ENCODE measurements at places on chromosomes 5 and 9.

- no peak for DNase-seq
Observed at GRCh38 chr9:89496645-89497256, 1.2 kb downstream of the SEMA4D start.

DNA sequence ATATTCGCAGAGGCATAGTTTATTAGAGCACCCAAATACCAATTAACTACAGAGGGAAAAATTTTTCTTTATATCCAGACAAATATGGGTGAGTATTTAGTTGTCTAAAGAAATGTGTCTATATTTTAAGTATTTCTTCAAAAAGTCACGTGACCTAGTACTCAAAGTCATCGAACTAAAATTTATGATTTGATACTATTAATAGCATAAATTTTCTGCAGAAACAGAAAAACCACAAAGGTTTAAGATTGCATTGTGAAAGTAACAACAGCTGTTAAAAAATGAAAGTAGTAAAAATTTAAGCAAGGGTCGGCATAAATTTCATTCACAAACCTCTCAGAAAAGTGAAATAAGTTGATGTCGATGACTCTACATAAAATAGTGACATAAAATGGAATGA lies 323.9 kb upstream of the RORB start:
- DNase-seq = no peak

DNA sequence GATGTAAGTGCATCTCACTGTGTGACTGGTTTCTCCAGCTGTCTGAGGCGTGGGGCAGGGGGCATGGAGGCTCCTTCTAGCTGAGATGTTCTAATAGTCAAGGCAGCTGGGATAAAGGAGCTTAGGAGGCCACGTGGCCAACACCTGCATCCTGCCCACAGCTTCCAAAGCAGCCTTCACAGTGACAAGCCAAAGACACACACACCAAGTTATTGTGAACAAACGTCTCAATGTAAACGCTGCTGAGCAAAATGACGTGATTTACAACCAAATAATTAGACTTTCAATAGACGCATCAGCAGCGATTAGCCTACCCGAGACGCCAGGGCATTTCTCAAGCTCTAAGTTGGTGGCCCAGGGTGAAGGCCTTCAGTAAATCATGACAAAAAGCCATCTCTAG lies 23.2 kb upstream of the SLC25A51 start:
- no peak for DNase-seq

- no peak for DNase-seq
Observed at GRCh38 chr9:112180387-112180881, 5.3 kb upstream of the SUSD1 start.

DNA sequence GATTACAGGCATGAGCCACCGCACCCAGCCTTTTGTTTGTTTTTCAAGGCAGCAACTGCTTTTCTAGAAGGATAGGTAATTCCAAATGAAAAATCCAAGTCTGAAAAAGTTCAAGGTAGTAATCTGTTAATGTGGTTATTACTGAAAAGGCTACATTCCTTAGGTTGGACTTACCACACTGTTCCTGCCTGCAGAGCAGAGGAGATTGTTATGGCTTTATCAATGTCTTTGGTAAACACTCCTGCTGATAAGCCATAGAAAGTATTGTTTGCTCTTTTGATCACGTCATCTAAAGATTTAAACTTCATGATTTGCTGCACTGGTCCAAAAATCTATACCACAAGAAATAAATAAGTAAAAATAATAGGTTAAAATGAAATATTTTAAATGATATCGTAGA lies 43.4 kb downstream of the ALDH1A1 start:
- no peak for DNase-seq

DNA sequence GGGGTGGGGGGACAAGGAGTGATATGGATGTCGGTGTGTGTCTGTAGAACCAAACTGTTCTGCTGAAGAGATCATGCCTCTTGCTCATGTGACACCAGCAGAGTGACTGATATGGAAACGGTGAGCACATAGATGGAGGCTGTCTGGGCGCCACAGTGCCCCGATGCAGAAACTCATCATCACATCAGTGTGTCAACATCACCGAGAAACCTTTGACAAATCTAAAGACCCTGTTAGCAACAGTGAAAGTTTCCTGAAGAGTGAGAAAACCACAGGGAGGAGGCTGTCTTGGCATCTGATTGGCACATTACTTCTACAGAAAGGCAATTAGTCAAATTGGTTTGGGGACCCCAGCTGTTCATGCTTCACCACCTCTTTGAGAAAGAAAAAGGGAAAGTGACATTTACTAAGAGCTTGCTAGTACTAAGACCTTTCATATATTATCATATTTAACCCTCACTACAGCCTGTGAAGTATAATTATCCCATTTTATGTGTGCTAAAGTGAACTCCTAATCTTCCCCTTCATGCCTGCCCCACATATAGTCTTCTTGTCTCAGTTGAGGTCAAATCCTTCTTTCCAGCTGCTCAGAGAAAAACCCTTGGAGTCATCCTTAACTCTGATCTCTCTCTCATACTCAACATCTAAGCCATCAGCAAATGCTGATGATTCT lies 25.6 kb downstream of the CSF2 start:
- DNase-seq = no peak

DNA sequence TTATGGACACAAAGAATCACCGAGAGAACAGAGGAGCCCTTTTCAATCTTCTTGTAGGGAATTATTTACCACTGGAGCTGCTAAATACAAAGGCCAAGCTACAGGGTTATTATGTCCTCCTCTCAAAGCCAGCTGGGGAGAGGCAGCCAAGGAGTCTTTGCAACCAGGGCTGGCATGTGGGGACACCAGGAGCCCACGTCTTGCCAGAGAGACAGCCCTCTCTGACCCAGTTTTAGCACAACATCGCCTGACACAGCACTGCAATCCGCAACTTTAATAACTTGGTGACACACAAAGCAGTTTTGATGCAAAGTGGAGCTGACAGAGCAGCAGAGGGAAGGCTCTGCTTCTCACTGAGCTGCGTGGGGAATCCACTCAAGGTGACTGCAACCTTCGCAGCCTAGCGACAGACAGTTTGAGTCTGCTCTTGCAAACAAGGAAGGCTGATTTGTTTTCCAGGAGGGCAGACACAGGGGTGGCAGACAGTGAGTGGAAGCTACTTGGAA lies 33.6 kb downstream of the TLR4 start:
- DNase-seq = no peak

- DNase-seq = no peak
Observed at GRCh38 chr9:131396626-131397025, 2.7 kb downstream of the PRRC2B start.

DNA sequence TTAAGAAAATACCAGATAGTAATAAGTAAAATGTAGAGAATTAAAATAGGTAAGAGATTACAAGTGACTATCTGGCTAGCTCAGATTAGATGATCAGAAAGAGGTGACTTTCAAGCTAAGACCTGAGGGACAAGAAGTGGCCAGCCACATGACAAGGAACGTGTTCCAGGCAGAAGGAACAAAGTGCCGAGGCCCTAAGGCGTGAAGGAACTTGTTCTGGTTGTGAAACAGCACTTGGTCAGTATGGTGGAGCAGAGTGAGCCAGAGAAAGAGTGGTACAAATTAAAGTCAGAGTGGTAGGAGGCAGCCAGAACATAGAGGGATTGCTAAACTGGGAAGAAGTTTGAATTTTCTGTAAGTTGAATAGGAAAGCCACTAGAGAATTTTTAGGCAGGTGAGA lies 73.6 kb downstream of the ADRB2 start:
- DNase-seq = no peak

DNA sequence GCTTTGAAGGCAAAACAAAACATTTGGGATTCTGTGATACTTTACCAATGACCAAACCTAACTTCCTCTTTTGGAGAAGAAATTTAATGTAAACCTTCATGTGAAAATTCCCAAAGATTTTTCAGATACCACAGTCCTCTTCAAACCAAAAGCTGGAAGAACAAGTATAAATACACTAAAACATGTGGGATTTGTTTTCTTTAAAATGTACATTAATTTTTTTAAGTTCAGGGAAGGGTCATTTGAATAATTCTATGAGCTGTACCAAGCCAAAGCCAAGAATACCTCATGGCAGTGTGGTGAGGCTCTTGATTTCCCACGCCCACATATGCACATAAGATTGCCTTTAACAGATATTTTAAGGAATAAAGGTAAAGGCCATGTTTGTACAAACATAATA lies 28.4 kb upstream of the ITGA1 start:
- no peak for DNase-seq

GRCh38 chr9:116157436-116158138 lies 4.0 kb downstream of the PAPPA start:
- no peak for DNase-seq

DNA sequence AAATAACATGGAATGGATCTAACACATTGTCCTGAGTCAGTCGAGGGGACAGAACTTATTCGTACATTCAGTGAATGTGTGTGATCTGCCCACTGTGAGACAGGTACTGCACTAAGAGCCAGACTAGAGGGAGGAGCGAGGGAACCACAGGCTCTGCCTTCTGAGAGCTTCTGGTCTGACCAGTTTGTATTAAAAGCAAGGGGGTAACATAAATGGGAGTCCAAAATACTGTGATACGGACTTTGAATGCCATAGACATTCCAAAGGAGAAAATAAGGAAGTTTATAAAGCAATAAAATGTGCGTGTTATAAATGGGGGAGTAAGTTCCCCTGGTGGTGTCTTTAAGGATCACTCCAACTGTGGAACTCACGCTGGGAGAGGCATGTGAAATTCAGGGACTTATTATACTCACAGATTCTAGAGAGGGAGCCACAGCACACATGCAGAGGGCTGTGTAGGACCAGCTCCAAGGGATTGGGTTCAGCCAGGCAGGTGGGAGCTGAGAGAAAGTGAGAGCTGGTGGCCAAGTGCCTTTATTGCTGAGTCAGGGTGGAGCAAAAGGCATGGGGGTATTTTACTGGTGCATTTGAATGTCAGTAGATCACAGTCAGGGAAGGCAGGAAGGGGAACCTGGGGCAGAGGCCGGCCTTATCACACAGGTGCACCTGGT lies 186.5 kb upstream of the WWC1 start:
- no peak for DNase-seq

GRCh38 chr5:89086390-89087086 lies 203.6 kb upstream of the MEF2C start:
- DNase-seq = no peak

DNA sequence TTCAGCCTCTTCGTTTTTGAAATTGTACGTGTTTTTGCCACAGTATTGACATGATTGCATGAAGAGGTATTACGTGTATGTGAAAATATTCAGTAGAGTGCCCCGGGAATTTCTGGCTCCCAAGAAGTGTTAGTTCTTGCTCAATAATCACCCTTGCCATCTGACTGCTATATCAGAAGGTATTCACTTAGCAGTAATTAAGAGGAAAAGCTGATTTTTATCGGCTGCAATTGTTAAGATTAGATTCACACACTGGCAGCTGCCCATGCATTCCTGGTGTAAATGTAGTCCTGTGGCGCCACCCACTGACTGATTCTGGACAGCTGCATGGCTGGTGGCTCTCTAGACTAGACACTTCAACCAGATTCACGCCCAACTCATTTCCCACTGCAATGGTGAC lies 440.1 kb upstream of the ADAMTS16 start:
- peak; percentile 51 for DNase-seq

DNA sequence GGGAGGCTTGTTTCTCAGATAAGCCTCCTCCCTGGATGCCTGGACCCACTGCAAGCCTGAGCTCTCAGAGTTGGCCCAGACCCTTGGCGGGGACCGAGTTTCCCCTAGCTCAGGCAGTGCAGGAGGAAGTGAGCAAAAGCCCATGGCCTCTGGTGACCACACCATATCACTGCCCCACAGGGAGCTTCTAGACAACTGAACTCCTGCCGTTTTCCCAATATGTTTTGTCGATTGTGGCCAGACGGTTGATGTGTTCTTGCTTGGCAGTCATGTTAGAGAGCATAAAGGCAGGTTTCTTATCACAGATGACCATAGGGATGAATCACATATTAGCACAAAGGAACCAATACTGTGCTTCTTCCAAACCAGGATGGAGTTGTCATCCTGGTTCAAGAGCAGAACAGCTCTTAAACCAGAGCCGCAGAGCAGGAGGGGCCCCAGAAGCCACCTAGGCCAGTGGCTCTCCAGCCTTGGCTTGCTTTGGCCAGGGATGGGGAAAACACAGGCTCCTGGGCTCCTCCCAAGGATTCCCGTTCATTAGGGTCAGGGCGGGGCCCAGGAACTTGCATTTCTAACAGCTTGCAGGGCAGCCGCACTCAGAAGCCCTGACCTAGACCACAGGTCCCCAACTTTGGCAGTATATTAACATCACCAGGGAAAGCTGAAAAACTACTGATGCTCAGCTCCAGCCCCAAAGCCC lies 113.1 kb upstream of the TBC1D2 start:
- no peak for DNase-seq

GRCh38 chr5:88539026-88539425 lies 270.4 kb upstream of the TMEM161B start:
- no peak for DNase-seq

DNA sequence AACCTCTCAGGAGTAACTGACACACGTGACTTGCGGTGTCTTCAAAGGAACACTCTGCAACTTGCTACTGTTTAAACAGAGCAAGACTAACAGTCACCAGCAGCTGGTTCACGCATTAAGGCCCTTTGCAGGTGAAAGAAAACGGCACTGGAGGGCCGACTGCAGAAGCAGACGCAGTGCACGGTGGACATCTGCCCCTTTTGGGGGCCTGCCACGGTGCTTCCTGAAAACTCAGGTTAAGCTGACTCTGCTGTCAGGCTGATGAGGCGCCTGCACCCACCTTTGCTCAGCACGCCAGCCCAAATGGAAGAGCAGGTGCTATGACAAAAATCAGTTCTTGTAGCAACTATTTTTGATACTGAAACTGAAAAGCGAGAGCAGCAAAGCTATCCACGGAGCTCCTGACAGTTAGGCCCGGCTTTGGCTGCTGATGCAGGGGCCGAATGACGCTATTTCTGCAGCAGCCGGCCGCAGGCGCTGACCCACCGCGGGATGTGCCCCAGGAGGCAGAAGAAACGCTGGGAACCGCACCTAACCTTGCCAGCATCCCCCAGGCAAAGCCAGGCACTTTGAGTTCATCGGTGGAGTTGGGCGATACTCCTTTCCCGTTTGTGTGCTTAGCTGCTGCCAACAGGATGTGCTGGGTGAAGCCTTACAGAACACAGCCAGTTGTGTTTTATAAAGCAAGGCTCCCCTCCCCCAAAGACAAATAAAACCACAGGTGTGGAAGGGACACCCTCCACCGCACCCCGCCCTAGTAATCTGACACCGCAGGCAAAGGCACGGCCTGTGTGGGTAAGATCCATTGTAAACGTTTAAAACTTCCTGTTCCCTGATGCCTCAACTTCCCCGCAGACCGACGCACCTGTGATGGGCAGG lies 21.1 kb upstream of the TERT start:
- peak; percentile 99 for DNase-seq

- DNase-seq = no peak
Observed at GRCh38 chr9:6711403-6711802, 46.4 kb upstream of the KDM4C start.

- DNase-seq = no peak
Observed at GRCh38 chr5:39622281-39622680, 197.5 kb upstream of the DAB2 start.

GRCh38 chr5:27208051-27208450 lies 169.7 kb upstream of the CDH9 start:
- DNase-seq = no peak

DNA sequence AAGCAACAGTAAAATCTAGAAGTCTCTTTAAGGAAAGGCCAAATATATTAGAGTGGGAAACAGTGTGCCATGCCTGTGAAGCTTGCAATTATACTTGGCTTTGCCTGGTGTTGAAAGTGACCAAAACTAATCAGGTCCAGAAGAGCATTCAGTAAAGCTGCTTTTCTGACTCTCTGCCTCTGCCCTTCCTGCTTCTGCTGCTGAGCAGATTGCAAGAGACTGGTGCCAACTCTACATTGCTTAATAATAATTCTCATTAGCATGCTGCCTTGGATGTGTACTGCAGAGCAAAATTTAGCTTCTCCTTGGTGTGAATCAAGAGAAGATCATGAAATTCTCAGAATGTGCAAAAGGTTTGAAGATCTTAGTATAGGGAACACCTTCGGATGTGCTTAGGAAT lies 120.4 kb upstream of the RFX3 start:
- DNase-seq = no peak

All from NCI-H2029 (cell line).